Naive thymus-derived CD4-positive, alpha-beta T cell (primary cell): ENCODE measurements at places on chromosomes 11 and 22. TPM values are rescaled to one million over a fixed set of nuclear protein-coding genes. Genes with fewer than 3 reads are reported as not detected.

DNA sequence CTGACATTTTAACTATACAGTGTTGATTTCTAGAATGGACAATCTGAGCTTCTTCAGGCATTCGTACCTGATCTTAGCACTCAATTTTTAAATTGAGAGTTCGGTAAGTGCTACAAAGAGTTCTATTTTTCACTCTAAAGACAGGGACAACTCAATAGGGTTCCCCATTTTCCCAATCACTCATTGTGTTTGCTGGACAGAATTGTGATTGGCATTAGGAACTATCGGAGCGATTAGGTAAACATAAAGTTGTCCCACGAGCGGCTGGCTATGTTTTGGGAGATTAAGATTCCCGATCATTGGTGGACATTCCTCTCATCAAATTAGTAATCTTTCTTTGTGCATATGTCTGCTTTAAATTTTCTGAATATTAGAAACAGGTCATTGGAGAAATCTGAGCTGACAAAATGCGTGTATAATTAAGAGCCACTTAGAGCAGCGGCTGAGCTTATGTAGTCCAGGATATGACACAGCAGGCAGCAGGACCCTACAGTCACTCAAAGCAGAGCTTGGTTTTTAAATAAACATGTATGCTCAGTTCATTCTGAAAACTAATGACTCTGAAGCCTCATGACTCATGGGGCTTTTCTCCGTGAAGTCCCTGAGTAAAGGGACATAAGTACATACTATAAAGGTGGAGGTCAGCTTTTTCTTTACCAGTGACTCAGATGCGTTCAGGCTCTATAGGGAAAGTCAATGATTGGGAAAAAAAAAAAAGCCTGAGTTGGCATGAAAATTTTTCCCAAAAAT, 109.4 kb downstream of the GRIA4 start:
- DNase-seq: no peak

DNA sequence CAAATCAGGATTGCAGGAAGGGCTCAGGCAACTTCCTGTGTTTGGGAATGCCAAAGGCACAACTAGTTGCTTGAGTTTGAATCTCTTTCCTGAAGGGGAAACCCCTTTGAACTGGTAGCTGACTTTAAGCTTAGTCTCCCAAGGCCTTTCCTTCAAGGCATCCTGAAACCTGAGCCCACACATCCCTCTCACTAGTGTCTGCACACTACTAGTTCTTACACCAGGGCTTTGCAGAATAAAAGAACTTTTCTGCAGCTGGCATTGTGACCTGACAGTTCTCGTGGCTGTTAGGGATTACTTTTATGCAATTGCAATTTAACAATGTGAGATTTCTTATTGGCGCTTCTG, 95.4 kb downstream of the EXT2 start:
- no peak for DNase-seq

DNA sequence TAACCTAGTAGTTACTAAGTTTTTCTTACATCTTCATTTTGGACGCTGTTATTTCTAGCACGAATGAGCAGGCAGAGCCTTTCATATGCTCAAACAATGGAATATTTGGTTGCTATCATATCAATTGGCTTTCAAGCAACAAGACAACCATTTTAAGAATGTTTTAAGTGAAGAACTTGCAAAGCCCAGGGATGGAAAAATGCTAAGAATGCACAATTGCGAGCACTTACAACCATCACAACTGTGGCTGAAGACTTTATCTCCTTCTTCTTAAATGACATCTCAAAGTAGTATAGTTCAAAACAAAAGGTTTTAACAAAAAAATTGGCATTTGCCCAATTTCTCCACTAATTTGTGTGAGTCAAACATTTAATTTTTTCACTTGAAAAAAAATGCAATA, 8.3 kb upstream of the MMP1 start:
- DNase-seq: no peak

Gene INS
- not detected for total RNA-seq

DNA sequence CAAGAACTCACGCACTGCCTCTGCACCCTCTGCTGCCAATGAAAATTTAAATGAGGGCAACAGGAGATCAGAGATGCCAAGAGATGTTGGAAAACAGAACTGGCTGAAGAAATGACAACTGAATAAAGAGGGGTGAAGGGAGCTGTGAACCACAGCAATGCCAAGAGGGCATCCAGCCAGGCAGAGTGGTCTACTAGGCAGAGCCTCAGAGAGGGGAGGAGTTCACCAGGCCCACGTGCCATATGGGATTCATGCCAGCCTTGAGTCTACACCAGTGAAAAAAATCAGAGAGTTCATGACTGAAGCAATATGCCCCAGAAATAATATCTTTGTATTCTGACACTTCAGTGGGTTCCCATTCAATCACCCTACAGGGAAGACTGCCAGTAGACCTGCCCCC, 4.4 kb downstream of the APOL2 start:
- no peak for DNase-seq

GRCh38 chr11:110512026-110512425, 82.3 kb downstream of the FDX1 start:
- DNase-seq: no peak

DNA sequence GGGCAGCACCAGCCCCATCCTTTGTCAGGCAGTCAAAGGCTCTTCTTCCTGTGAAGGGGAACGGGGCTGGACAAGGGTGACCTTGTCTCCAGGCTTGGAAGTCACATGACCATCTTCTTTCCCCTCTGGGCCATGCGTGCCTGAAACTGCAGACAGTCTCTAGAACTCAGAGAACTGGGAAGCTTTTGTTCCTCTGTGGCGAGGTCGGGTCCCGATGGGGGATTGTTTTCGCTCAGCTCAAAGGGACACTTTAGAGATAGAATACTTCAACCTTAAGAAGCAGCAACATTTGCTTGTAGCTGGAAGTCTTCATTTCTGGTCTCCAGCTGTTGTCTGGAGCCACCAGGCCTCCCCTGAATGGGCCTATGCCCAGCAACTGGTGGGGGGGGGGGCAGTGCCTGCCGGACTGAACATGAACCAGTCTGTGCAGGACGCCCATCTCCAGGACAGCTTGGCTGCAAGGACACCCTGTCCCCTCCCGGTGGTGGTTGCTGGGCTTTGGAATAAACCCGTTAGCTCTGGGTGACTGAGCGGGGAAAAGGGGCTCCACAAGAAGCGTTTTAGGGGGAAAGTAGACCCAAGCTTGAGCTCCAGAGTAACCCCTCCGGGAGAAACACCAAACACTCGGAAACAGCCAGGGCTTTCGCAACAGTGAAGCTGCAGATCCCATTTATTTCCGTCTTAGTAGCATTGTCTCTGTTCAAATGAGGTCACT, 55.7 kb upstream of the EMID1 start:
- no peak for DNase-seq

Gene TUBGCP6
- 123 TPM for total RNA-seq

Gene ARRB1
- 104 TPM for total RNA-seq

DNA sequence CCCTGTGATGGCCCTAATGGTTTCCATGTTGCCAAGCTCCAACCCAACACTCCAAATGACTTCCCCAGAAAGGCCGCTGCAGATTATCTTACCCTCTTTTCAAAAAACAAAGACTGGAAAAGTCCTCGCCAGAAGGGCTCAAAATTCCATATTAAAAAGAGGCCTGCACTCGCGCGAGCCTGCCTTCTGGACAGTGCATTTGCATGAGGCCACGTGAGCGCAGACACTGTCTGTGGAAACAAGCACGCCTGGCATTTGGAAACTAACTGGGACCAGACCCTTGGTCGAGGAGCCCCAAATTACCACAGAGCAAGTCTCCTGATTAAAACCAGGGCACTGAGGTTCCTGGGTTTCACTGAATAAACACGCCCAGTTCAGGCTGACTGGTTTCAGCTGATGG, 42.9 kb downstream of the ABTB2 start:
- DNase-seq: no peak

DNA sequence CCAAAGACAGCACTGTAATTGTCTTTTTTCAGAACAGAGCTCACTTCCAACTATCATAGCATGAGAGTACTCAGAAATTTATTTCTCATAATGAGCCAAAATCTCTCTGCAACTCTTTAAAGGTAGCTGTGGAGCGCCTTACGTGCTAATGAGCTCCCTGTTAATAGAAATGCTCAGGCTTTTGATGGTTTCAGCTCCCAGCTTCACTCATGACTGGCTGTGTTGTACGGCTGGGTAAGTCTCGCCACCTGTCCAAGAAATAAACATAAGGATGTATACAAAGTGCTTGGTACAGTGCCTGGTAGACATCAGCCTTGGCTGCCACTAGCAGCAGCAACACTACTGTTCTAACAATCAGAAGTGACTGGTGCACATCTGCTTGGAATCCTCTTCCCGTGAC, 109.4 kb downstream of the LDLRAD3 start:
- DNase-seq: no peak

Gene MRGPRX1
- not detected in 2 replicates for total RNA-seq

Gene OR9Q2
- not detected for total RNA-seq

Gene OR8G5
- total RNA-seq: not detected in 2 replicates

Gene MYBPC3
- total RNA-seq: not detected

GRCh38 chr22:31345331-31346254, 553 bp downstream of the PATZ1 start:
- peak; percentile 94 for DNase-seq

- no peak for DNase-seq
Observed at GRCh38 chr11:114122686-114123085, 63.2 kb downstream of the ZBTB16 start.

Gene NCAM1
- 18.8 TPM for total RNA-seq

DNA sequence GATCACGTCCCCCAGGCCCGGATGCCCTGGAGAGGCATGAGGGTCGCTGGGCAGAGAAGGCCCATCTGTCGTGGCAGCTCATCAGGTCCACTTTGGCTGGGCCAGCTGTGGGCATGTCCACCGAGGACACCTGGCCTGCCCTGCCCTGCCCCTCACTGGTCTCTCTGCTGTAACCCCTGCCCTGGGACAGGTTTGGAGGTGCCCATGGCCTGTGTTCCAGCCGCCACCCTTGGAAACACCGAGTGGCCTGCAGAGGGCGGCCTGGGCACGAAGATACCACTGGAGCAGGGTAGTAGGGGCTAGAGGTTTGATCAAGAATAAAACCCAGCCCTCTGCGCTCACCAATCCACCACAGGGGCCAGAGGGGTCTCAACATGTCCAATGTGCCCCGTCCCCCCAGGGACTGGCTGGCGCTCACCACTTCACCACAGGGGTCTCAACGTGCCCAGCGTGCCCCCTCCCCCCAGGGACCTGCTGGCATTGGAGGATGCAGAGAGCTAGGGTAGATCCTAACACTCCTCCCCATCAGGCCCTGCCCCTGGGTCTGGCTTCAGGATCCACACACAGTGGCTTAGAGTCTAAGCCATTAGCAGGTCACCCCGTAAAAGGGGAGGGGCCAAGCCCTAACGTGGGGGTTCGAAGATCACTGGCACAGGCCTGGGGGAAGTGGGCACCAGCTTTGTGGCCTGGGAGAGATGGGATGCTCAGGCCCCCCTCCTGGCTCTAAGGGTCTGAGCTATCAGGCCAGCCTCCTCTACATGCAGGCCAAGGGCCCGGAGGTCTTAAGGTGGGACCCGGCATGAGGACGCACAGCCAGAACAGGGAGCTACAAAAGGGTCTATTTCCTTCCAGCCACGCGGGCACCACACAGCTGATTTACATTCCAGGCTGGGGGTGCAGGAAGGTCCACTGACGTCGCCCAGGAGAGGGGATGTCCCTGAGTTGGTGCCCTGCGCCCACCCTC, 1.3 kb upstream of the HDAC10 start:
- DNase-seq: peak; percentile 73

DNA sequence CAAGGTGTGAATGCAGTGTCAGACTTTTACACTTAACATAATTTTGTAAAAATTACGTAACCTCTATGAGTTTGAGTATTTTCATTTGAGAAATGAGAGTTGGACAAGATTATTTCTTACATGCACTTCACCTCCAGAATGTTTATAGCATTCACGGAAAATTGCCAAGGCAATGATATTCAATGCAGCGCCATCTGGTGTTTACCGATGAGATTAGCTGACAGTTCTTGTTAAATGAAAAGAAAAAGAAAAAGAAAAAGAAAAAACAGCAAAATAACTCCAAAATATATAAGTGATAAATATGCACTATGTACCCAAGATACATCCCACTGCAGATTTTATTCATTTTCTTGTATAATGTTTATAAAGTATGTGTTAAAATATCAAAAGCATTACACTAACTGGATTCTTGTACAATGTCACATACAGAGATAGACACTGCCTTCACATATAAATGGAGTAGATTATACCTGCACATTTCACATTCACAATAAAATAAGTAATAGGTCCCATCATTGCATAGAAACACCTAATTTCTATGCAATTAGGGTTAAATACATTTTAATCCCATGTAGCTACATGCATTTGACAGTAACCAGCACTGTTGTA, 976.3 kb upstream of the FAT3 start:
- no peak for DNase-seq

DNA sequence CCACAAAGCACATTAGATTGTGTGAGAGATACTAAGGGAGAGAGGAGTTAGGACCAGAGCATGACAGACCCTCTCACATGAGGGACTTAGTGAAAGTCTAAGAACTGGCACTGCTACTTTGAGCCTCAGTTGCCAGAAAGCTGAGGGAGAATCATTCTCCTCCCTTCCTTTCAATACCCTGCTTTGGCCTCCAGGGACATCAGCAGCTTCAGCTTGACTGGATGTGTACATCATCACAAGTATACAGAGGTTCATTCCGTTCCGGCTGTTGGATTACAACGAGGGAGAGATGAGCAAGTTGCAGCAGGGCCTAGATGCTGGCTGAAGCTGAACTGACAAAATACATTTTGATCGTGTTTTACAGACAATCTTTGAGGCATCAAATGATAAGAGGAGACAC, 15.7 kb upstream of the ANO5 start:
- DNase-seq: no peak

Gene SCN4B
- total RNA-seq: 0.13 and 0.19 TPM in 2 replicates

Gene FJX1
- not detected for total RNA-seq

Gene RIBC2
- 1.4 TPM for total RNA-seq

Gene KREMEN1
- total RNA-seq: not detected

Gene ELF5
- not detected for total RNA-seq

Gene DRICH1
- total RNA-seq: 0.58 TPM

Gene CSNK1E
- 71.6 TPM for total RNA-seq

Gene PRR33
- 0.10 TPM for total RNA-seq

- no peak for DNase-seq
Observed at GRCh38 chr11:61586792-61587430, 6.0 kb upstream of the SYT7 start.

Gene TRPC6
- total RNA-seq: not detected in 2 replicates

GRCh38 chr11:90171359-90171758, 36.9 kb downstream of the NAALAD2 start:
- DNase-seq: no peak

Gene NADSYN1
- total RNA-seq: 119 TPM

Gene OR56B4
- total RNA-seq: not detected
